ENCODE measurements at places on chromosomes 1 and 21.

- peak; percentile 91 for DNase-seq
Measured at GRCh38 chr1:85822696-85823095, 114.5 kb upstream of the ZNHIT6 start.

DNA sequence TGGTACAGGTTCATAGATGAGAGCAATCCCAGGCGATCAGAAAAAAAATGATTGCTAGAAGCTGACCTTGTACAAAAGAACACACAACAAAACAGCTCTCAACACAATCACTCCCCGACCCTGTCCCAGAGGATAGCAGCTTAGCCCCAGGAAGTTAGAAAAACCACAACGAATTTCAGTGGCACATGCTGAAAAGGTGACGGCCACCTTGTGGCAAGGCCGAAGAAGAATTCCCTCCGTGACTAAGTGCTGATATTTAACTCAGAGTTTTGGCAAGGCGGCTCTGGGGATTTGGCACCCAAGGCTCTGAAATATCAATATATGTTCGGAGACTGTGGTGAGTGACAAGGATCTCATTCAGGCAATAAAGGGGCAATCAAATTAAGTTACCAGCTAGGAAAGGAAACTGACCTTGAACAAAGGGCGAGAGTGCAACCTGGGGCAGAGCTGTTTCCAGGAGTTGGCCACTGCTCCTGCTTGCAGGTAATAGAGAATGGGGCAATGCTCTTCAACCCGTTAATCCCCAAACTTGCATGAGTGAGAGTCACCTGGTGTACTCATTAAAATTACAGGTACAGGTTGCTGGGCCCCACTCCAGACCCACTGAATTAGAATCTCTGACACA lies 96.2 kb downstream of the BEND5 start:
- DNase-seq, result no peak

DNA sequence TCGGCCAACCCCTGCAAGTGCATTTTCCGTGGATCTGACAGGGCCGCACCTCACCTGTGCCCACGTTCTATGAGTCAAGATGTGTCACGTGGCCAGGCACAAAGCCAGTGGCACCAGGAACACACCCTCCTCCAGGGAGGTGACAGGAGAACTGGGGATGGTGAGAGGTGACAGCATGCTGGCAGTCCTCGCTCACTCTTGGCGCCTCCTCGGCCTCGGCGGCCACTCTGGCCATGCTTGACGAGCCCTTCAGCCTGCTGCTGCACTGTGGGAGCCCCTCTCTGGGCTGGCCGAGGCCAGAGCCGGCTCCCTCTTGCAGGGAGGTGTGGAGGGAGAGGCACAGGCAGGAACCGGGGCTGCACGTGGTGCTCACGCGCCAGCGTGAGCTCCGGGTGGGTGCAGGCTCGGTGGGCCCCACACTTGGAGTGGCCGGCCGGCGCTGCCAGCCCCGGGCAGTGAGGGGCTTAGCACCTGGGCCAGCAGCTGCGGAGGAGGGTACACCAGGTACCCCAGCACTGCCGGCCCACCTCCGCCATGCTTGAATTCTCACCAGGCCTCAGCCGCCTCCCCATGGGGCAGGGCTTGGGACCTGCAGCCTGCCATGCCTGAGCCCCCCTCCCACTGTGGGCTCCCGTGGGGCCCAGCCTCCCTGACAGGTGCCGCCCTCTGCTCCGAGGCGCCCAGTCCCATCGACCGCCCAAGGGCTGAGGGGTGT lies 11.6 kb upstream of the TTC34 start:
- no peak for DNase-seq

DNA sequence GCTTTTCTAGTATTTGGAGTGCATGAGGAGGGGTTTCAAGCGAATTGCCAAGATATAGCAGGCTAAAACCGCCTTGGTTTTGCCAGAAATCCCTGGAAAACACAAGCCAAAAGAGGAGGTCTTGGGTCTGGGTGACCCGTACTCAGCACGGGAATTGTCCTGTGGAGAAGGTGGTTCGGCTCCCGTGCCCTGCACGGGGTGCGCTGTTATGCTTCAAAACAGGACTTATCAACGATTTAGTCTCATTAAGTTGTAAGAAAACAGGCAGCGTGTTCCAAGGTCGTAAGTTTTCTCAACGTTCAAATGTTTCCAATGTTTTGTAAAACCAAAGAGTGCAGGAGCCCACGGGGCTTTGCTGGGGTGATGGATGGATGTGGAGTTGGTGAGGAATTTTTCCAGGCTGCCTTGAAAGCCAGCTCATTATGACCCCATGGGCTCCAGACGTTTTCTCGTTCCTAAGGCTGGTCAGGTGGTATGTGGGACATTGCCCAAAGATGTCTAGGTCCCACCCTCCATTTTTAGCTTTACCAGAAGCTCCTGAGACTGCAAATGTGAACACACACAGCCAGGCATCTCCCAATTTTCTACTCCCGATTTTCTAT lies 75.4 kb upstream of the CLDN14 start:
- no peak for DNase-seq

GRCh38 chr1:7613106-7613850 lies 157.8 kb upstream of the VAMP3 start:
- DNase-seq, result no peak

DNA sequence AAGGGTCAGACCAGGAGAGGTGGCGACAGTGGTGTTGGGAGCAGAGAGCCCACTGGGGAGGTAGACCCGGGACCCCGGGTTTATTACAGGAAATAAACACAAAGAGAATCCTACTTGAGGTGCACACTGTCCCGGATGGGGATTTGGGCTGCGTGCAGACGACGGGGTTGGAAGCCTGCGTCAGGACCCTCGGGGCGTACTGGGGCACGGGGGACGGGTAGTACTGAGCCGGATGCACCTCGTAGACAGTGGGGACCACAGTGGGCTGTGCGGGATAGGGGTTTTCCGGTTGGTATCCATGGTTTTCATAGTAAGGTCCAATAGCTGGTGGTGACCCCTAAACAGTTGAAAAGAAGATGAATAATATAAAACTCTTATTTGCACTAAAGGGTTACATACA lies 13.7 kb downstream of the TMPRSS2 start:
- DNase-seq, result no peak

GRCh38 chr21:34183331-34183928 lies 110.1 kb downstream of the MRPS6 start:
- no peak for DNase-seq

DNA sequence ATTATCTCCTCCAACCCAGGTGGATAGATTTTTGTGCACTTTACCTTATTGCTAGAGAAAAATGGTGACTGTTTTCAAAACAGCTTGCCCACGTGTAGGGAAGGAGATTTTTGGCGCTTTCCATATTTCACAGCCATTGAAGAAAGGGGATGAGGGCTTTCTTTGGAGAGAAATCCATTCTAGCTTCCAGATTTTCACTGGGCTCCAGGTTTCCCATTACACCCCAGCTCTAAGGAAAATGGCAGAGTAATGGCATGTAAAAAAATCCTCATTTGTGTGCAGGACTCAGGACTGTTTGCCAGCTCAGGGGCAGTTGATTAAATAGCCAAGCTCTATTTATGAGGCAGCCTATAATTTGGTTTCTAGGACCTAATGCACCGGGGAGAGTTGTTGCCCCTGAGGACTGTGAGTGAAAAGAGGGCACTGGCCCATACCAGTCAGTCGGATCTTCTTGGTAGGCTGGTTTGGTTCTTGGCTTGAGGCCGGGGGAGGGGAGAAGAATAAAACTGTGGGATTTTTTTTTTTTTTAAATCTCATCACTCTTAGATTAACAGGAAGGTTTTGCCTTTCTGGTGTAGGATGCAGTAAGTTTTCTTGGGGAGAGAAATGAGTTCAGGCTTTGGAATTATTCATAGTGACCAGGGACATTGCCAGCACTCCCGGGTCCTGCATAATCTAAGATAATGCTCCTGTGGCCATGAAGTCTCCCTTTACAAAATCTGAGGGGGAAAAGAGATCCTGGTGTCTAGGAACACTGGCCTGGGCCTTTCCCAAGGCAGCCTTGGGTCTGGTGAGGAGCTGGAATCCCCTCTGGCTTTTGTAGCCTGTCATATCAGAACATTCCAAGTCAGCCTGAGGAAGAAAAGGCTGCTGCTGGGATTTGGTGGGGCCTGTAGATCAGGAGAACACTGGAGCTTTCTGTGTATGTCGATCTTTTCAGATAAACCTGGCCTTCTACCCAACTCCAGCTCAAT lies 1.9 kb upstream of the ARID1A start:
- no peak for DNase-seq

GRCh38 chr1:228339059-228339704 lies 67.5 kb downstream of the TRIM11 start:
- DNase-seq, result no peak

GRCh38 chr1:206785182-206785765 lies 13.0 kb upstream of the IL10 start:
- DNase-seq, result no peak

DNA sequence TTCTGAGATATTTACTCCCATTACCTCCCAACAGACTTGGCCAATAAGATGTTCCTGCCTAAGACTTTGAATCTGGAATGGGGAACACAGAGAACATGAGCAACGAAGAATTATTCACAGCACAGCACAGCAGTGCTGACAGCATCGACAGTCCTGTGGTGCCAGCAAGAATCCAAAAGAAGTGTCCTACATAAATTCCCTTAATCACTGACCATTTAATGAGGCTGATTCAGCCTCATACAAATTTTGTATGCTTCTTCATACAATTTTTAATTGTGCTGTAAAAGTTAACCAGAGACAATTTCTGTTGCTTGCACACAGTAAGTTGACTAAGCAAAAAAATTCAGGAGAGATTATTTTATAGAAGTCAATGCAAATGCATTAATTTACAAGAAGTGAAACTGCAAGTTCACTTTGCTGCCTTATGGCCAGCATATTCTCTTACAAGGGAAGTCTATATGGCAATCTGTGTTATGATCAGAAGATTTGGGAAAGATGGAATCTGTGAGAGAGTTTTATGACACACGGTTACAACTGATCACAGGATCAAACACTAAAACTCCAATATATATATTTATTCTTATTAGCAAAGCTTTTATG lies 855.9 kb downstream of the LTN1 start:
- no peak for DNase-seq

- DNase-seq, result no peak
Measured at GRCh38 chr1:29249951-29250581, 13.7 kb downstream of the PTPRU start.

GRCh38 chr1:36884029-36884701 lies 150.2 kb downstream of the GRIK3 start:
- no peak for DNase-seq

DNA sequence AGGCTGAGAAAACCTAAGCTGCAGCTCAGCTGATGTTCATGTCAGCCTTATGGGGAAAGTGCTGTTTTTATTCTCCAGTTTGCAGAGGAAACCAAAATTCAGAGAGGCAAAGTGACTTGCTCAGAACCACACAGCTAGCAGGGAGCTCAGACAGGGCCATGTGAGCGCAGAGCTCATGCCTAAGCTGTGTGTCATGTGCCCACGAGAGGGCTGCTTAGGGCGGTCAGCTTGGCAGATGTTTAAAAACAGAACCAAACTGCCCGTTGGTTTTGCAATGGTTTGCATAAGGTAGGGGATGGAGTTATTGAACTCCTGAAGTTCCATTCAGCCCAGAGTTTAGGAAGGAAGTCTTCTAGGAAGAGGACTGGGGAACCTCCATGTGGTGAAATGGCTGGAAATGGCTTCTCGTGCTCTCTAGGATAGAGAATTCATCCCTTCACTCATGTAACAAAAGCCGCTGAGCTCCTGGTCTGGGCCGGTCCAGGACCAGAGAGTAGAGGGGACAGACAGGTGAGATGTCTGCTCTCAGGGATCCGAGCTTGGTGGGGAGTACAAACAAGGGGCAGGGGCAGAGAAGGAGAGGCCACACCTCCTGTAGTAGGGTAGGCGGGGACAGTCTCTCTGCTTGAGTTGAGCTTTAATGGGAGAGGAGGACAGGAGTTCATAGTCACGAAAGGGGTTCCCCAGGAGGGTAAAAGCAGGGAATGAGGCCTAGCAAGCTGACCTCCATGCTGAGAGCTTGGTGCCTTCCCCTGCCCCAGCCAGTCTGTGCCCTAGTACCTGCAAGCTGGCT lies 46.9 kb downstream of the ARHGEF10L start:
- peak; percentile 93 for DNase-seq

DNA sequence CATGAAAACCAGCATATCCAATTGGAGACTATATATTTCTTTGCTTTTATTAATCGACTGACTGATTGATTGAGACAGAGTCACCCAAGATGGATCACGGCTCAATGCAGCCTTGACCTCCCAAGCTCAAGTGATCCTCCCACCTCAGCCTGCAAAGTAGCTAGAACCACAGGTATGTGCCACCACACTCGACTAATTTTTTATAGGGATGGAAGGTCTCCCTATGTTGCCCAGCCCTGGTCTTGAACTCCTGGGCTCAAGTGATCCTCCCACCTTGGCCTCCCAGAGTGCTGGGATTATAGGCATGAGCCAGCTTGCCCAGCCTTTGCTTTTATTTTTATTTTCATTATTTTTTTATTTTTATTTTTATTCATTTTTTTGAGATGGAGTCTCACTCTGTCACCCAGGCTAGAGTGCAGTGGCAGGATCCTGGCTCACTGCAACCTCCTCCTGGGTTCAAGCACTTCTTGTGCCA lies 5.4 kb downstream of the SPEN start:
- DNase-seq, result no peak

DNA sequence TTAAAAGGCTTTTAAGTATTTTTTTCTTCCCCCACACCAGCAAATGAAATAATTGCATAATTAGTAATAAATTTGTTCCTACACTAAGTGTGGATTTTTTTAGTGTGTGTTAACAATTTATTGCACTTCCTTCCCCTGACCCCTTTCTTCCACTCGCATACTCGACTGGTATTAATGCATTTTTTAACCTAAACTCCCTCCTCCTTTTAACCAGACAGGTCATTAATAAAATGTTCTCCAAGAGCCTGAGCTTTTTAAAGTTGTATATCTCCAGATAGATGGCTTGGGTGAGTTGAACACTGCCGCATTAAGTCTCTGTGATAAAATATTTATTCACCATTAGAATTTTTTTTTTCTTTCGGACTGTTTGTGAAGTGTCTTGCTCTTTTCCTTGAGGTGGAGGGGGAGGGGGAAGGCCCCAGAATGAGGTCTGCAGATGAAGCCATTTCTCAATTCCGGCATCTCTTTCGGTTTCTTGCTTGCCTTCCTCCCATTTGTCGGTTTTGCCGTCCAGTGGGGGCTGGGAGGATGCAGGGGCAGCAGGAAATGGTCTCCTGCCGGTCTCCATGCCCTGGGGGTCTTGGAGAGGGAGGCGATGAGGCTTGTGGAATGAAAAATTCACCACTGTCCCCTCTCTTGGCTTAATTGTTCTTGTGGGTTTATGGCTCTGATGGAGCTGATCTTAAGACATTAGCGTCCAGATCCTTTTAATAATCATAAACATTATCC lies 64.1 kb upstream of the ACTL8 start:
- DNase-seq, result no peak

GRCh38 chr1:9449110-9449627 lies 90.1 kb upstream of the SLC25A33 start:
- DNase-seq, result peak; percentile 70

GRCh38 chr1:214107322-214108096 lies 119.7 kb downstream of the PROX1 start:
- DNase-seq, result no peak

- DNase-seq, result no peak
Measured at GRCh38 chr1:117368116-117369108, 1.2 kb downstream of the MAN1A2 start.

GRCh38 chr1:234697015-234697414 lies 87.0 kb upstream of the IRF2BP2 start:
- peak; percentile 26 for DNase-seq

GRCh38 chr1:22114083-22115012 lies 28.5 kb downstream of the WNT4 start:
- no peak for DNase-seq

- DNase-seq, result no peak
Measured at GRCh38 chr1:28807046-28807445, 4.9 kb upstream of the OPRD1 start.

GRCh38 chr1:179550746-179551682 lies 24.7 kb downstream of the NPHS2 start:
- DNase-seq, result peak; percentile 17

All from fibroblast of gingiva (primary cell).